ENCODE measurements at places on chromosomes 5 and 9.

DNA sequence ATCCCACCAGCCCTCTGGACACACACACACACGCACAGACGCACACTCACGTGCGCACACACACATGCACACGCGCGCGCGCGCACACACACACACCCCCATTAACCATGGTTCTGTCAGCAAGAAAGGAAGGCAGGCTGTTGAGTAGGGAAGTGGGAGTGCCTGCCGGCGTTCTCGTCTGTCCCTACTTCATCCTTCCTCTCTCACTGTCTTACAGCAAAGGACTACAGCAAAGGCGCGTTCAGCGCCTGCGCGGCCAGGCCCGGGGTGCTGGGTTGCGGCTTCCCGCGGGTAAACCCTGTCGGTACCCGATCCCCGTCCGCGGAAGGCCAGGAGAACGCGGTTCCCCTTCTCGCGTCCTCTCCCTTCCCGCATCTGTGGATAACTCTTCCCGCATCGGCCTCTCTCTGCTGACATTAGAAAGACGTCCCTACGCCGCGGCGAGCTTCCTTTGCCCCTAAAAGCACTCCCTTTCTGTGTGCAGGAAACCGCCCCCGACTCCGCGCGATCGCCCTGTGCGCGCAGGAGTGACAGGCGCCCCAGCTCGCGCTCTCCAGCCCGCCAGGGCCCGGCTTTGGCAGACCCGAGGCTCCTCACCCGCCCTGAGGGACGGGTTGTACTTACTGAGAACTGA is 219.2 kb downstream of the AGTPBP1 start:
- no peak for DNase-seq

DNA sequence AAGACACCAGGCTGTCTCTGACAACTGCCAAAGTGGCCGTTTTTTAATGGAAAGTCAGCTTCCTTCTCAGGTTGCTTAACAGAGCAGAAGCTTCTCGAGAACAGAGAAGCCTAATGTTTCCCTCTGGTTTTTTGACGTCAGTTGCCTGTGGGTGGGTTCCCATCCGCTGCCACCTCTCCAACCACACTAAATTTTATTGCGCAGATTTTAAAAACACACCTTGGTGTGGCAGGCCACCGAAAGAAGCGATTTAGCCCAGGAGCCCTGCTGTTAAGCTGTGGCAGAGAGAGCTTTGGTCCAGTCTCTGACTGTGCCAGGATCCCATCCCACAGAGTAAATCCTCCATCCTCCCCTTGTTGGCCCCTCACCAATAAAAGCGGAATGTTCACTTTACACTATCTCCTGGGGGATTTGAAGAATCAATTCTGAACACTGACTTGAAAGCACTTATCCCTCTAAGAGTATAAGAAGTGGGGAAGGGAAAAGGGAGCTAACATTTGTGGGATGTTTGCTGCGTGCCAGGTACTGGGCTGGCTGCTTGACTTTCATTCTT is 181.6 kb downstream of the AOPEP start:
- no peak for DNase-seq

DNA sequence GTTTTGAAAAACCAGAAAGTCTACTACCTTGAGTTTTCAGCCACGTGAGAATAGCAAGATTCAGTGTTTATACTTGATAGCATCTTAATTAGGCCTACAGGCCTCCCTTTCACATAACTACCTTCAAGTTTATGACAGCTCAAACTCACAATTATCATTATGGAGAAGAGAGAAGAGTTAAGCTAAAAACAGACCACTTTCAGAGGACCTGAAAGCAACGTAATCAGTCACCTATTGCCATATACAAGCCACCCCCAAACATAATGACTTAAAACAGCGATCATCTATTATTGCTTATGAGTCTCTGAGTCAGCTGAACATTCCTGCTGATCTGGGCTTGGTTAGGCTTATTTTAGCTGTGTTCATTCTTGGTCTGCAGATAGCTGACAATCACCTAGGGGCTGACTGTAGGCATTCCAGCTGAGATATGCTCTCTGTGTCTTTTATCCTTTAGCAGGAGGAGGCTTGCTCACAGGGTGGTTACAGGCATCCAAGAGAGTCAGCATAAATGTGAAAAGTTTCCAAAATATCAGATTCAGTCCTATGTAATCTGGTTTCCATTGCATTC is 130.9 kb downstream of the COX7C start:
- no peak for DNase-seq

DNA sequence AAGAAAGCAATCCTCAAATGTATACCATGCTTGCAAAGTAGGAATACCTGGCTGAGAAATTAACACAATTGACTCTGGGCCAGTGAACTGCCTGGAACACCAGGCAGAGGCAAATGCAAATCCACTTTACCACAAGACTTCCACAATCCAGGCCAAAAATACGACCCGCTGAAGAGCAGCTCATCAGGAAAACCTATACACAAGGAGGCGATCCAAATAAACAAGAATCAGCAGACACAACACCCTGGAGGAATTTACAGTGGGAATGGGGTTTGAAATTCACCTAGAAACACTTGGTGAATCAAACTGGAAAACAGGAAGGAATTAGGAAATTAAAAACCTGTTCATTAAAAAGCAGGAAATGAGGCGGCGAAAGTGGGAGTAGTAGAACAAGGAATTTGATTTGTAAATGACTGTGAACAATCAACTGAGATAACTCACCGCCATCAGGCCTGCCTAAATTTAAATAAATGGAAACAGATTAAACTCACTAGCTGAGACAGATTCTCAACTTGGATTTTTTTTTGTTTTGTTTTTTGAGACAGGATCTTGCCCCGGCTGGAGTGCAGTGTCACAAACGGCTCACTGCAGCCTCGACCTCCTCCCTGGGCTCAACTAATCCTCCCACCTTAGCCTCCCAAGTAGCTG is 15.9 kb downstream of the CMBL start:
- no peak for DNase-seq

All from breast epithelium (tissue), 4 donors.